Sciatic nerve (tissue), 2 donors: ENCODE measurements at places on chromosomes 1 and 21.

GRCh38 chr1:211285196-211285595 is 26.0 kb downstream of the RCOR3 start:
- no peak for DNase-seq

- no peak for DNase-seq
Measured at GRCh38 chr1:79561521-79561978, 555.0 kb upstream of the ADGRL4 start.

DNA sequence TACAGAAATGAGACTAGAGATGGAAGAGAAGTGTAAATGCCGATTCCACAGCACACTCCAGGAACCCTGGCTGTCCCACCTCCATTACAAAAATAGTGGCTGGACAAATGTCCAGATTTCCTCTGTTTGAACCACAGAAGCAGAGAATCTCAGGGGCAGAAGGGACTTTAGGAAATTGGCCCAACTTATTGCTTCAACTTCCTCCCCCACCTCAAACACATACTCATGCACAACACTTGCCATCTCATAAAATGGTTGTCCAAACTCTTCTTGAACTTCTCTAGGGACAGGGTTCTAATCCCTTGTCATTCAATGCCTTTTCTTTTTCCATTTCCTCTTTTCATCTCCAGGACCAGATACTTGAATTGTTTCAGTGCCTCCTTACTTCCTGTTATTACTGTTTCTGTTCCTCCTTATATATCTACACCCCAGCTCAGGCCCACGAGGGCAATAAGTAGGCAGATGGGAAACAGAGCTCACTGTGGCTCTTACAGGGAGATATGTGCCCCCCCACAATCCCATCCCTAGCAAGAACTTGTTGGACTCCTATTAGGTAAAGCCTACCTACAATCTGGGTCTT is 8.5 kb upstream of the B4GALT3 start:
- DNase-seq: no peak

DNA sequence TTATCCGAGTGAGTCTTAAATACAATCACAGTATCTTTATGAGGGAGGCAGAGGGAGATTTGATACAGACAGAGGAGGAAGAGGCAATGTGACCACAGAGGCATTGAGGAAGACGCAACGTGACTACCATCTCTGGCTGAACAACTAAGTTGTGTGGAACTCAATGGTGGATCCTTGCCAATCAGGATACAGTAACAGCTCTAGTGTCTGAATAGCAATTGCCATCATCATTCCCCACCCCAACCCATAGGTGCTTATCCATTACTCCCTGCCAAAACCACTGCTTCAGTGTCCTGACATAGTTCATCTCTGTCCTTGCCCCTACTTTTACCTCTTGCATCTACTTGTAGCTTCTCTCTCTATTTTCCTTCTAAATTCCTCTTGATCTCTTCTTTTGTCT is 20.5 kb upstream of the RHBDL2 start:
- DNase-seq: no peak
